ENCODE measurements at places on chromosomes 13 and 19. TPM values are rescaled to one million over a fixed set of nuclear protein-coding genes. Genes with fewer than 3 reads are reported as not detected.
A peak's percentile ranks its signal among the peaks of the same experiment; 100 is the strongest.

GRIN2D gene
- 0.09 TPM for total RNA-seq

PLIN5 gene
- 0.15 TPM for total RNA-seq

PLK5 gene
- total RNA-seq = not detected

RNF17 gene
- total RNA-seq = not detected

PSG6 gene
- total RNA-seq = not detected

TMEM161A gene
- total RNA-seq = 26.7 TPM

ERF gene
- total RNA-seq = 23.8 TPM

CYP4F8 gene
- not detected for total RNA-seq

ZNF304 gene
- 5.7 TPM for total RNA-seq

BSPH1 gene
- not detected for total RNA-seq

GRCh38 chr13:32881074-32881776 lies 135.0 kb upstream of the KL start:
- peak; percentile 59 for DNase-seq

- DNase-seq = no peak
Observed at GRCh38 chr13:77184455-77184854, 142.4 kb downstream of the MYCBP2 start.

GRCh38 chr13:34815526-34815925 lies 126.5 kb upstream of the NBEA start:
- DNase-seq = no peak

DNA sequence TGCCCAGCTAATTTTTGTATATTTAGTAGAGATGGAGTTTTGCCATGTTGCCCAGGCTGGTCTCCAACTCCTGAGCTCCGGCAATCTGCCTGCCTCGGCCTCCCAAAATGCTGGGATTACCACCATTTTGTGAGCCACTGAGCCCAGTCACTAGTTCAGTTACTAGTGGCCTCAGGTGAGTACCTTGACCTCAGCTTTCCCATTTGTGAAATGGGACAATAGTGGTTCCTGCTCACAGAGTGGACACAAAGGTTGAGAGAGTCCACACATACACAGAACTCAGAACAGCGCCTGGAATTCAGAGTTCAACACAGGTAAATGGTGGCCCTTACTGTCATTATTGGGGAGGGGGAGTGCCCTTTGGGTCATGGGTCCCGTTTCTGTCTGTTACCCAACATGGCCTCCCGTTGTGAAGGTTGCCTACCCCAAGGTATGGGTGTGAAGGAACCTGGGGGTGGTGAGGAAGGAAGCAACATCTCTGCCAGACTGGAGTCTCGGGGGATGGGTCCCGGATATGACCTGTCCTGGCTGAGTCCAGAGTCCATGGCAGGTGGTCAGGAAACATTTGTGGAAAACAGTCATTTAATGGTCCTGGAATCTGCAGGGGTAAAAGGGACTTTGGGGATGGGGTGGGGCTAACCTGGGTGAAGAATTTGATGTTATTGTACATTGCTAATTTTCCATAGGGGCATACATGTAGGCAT lies 11.7 kb upstream of the IRGC start:
- peak; percentile 25 for DNase-seq

DNA sequence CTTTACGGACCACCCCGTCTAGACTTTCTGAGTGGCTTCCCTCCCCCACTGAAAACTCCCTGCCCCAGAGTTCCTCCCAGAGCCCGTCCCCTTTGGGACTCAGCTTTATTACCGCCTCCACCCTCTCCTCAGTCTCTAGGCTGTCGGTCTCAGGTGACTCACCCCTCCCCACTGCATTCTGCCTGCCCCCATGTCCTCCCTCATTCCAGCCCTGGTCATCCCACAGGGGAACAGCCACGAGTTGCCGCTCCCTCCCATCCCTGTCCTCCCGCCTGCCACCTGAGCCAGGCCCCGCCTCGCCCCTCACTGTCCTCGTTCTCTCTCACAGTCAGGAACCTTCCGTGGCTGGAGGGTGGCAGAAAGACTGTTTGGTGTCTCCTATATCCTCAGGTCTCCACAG lies 57.3 kb downstream of the SMARCA4 start:
- peak; percentile 27 for DNase-seq

- no peak for DNase-seq
Observed at GRCh38 chr19:42409477-42409876, 17.7 kb downstream of the LIPE start.

DNA sequence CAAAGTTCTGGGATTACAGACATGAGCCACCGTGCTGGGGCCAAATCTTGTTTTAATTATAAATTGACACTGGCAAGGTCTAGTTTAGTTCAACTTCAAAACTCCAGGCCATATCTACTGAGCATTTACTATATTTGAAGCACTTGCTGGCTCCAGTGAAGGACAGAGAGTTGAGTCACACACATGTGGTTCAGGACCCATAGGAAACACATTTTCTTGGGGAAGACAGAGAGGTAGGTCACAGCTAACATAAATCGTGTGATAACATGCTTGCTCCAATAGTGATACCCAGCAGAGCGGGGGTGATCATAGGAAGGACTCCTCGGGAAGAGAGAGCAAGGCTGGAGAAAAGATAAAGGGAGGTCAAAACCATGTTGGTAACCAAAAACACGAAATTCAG lies 170.6 kb upstream of the TSC22D1 start:
- DNase-seq = no peak

DNA sequence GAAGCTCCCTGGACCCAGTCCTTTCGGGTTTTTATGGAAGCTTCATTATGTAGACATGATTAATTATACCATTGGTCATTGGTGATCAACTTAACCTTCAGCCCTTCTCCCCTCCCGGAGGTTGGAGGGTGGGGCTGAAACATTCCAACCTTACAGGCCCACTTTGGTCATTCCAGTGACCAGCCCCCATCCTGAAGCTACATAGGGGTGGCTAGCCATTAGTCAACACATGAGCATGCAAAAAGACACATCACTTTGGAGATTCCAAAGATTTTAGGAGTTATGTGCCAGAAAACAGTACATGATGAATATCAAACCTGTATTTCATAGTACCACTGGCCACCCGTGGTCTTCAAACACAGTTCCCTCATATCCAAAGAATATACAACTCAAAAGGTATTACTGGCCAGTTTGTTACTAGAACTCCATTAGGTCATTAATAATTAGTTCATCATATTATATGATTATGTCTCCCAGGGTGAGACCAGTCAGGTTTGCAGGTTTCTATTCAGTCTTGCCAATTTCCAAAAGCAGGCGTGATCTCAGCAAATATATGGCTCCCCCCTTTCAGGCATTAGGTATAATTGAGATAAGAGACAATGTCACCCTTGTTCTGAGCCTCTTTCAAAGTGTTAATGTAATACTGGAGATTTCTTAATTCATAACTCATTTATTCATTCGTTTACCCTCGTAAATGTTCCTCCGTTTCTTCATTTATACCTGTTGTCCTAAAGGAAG lies 11.1 kb downstream of the PPP5C start:
- DNase-seq = no peak

GRCh38 chr19:1483131-1483978 lies 4.3 kb upstream of the C19orf25 start:
- DNase-seq = no peak

DNA sequence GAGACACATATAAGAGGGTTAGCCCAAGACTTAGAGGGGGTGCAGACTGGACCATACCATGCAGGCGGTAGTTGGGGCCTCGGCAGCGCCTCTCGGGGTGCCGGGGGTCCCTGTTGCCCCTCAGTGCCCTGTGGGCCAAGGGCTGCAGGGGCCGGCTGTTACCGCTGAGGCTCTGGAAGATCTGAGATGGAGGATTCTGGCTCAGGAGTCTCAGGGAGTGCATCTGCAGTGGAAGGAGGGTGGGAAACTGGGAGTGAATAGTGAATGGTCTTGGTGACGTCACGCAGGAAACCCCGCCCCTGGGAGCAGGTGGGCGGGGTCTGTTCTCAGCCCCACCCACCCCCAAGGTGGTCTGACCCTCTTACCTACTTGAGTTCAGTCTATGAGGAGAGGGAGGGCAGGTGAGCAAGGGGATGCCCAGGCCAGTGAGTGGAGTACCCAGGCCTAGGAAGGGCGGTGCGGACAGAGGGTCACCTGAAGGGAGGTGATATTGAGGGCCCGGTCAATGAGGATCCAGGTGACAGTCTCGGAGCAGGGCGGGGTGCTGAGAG lies 1.7 kb upstream of the DBP start:
- no peak for DNase-seq

GRCh38 chr13:98157188-98157587 lies 14.3 kb downstream of the FARP1 start:
- DNase-seq = no peak

- DNase-seq = no peak
Observed at GRCh38 chr13:65768545-65768944, 1461.6 kb downstream of the PCDH9 start.

DNA sequence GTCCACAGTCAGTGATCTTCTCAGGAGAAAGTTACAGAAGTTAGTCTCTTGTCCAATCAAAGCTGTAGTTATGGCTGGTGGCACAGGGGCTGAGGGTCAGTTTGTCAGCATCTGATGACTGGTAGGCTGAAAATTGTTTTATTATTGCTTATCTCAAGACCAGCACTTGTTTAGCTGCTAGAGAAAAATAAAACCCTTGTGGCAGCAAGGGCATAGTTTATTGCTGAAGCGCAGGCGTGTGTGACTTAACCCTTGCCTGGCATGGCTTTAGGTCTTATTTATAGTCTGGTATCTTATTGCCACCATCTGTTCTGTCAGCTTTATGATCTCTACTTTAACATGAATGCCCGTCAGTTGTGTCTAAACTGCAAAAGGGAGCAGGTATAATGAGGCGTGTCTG lies 154.7 kb downstream of the USP12 start:
- DNase-seq = no peak

DNA sequence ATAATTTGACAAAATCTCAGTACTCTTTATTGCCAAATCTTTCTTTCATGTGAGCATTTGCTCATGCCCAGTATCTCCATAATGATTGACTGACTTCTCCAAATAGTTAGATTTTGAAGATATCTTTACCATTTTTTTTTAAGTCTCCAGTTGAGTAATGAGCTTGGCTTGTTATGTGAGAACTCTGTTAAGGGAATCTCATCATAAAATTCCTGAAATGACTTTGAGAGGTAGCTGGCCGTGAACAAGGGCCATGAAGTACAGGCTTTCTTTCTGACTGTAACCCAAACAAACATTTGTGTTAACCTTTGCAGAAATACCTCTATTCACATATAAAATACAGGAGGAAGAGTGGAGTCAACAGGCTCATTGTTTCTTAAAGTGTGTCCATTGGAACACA lies 449.7 kb downstream of the IRS2 start:
- DNase-seq = no peak

- DNase-seq = no peak
Observed at GRCh38 chr19:28701491-28701890, 511.5 kb downstream of the UQCRFS1 start.

DNA sequence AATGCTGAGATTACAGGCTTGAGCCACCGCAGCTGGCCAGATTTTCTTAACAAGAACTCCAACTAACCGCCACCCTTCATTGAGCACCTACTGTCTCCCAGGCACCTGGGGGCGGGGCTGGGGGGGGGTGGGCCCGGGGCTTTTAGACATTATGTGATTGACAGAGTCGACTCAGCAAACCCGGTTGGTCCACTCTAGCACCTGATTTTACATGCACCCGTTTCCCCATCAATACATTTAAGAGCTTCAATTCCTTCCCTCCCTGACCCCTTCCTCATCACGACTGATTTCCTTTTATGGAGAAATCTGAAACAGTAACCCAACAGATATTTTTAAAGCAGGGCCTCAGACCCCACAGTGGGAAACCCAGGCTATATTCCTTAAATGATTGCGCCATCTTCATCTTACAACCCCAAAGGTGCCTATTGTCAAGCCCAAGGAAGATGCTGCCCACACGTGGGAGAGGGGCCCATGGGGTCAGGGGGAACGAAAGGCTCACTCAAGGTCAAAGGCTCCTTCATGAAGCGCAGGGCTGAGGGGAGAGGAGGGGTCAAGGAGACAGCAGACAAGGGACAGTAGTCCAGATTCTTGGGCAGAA lies 1.8 kb downstream of the INSR start:
- no peak for DNase-seq

GRCh38 chr13:98480915-98481877 lies 95.7 kb downstream of the STK24 start:
- peak; percentile 58 for DNase-seq

Data from Daoy (cell line).